ENCODE measurements at places on chromosomes 1 and 21.
A peak's percentile ranks its signal among the peaks of the same experiment; 100 is the strongest.

DNA sequence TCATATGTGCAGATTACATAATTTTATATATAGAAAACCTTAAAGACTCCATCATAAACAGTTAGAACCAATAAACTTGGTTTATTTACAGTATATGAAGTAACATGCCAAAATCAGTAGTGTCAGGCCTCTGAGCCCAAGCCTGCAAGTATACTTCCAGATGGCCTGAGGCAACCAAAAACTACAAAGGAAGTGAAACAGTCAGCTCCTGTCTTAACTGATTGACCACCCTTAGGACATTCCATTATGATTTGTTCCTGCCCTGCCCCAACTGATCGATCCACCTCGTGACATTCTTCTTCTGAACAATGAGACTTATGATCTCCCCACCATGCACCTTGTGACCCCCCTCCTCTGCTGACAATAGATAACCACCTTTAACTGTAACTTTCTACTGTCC, 630.3 kb downstream of the AMY1C start:
- no peak for DNase-seq

DNA sequence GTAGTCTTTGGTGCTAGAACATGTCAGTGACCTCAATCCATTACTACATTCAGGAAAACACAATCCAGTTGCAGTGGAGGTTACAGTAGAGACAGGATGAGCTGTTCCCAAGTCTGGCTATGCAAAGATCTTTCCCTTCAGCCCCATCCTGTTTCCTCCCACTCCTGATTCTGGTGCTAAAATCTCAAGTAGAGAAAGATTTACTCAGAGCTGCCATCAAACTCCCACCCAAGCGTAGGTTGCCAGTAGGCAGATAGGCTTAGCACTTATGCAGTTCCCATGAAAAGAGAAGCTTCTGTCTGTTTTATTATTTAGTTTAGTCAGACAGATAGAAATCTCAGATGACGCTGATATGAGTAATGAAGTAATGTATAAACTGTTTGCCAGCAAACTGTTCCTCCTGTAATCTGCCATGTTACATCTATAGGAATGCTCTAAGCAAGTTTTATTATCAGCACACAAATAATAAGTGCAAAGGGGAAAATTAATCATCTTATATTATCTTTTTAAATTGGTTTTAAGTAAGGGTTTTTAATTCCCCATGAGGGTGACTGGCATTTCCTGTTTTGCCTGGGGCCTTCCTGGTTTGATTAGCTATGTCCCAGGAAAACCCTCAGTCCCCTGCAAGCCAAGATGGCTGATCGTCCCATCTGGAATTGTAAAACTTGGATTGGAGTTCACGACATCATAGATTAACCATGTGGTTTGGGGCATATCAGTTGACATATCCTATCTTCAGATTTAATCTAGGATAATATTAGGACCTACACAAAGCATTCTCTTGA, 188.3 kb upstream of the PALMD start:
- no peak for DNase-seq

- DNase-seq: no peak
Measured at GRCh38 chr1:189659731-189660130, 817.9 kb downstream of the BRINP3 start.

DNA sequence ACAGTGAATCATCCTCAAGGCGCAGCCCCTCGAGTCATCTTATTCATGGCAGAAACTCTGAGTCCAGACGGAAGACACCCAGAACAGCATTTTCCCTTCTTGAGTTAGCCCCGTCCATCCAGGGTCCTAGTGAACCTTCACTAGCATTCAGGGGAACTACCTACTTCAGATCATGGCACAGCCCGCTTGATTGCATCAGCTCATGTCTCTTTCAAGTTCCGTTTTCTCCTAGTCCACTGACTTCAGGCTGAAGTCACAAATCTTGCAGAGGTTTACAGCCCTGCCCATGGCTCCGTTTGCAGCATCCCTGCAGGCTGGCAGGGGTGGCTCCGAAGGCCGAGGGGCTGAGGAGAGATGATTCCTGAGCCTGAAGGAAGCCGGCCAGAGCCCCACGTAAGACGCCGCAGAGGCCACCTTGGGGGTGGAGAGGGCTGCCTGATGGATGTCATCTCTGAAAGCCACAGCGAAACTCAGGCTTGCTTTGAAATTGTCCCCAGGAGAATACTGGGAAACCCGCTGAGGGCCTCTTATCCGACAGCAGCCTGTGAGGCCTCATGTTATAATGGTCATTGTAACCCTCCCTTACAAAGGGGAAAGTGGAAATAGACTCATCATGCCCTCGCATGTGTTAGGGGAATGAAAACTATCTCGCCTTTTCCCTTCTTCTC, 310.2 kb upstream of the AJAP1 start:
- DNase-seq: no peak

DNA sequence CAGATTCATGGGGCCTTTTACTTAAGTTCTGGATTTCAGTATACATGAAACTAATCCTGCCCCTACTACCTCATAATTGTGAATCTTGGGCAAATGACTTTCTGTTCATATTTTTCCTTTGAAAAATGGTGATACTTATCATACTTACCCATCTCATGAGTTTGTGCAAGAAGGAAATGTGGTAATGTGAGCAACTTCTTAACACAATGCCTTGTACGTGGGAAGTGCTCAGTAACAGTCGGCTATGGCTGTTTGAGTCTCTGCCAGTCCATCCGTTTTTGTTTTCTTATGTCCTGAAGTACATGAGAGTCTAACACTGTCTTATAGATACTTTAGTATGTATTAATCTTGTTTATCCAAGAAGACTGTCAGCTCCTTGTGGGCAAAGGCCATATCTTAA, 86.5 kb downstream of the PATJ start:
- no peak for DNase-seq

- DNase-seq: no peak
Measured at GRCh38 chr1:196558411-196558810, 49.8 kb downstream of the KCNT2 start.

DNA sequence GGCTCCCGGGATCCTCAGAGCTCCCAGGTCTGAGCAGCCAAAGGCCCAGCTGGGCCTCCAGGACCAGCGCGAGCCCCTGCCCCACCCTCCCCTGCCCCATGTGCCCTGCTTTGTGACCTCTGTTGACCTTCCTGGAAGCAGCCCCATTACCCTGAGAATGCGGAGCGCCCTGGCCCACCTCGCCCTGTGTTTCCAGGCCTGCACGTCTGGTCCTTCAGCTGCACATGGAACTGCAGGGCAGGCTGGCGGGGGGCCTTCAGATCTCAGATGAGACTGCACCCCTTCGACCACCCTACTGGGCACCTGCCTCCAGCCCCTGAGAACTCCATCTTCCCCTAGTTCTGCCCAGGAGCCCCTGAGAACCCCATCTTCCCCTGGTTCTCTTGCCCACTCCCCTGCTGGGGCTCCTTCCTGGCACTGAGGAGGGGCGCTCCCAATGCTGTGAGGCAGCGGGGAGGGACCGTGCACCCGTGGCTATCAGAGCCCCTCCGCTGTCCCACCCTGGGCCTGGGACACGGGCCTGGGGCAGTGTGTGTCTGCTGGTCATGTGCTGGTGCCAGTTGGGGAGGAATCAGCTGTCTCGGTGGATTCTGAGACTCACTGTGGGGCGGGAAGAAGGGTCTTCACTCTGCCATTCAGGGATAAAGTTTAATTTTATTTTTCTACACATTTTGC, 25.1 kb downstream of the TMEM201 start:
- no peak for DNase-seq

DNA sequence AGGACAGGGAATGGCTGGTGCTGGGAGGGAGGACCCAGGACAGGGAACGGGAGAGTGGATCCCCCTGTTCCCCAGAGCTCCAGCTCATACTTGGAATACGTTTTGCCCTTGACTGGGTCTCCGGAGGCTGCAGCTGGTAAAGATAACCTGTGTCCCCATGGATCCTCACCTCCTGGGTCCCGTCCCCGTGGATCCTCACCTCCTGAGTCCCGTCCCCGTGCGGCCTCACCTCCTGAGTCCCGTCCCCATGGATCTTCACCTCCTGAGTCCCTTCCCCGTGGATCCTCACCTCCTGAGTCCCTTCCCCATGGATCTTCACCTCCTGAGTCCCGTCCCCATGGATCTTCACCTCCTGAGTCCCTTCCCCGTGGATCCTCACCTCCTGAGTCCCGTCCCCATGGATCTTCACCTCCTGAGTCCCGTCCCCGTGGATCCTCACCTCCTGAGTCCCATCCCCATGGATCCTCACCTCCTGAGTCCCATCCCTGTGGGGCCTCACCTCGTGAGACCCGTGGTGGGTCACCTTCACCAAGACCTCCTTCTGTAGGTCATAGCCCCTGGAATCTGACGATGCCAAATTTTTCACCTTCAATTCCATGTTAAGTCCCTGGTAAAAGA, 61.4 kb downstream of the SCCPDH start:
- no peak for DNase-seq

GRCh38 chr1:15966081-15966955, 9.6 kb downstream of the ZBTB17 start:
- DNase-seq: peak; percentile 94

DNA sequence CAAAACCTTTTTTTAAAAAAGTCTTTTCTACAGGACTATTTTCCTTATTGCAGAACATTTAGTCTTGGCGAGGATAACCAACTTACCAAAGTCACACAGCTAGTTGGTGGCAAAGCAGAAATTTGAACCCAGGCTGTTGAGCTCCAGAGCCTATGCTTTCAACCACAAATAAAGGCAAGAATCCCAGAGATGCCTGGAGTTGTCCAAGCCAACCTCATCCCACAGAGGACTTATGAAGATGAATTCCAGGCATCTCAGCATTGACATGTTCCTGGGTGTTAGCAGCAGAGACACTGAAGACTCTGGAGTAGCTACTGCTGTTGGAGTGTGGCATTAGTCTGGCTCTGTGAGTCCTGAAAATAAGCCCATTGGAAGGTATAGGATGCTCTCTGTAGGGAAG, 287.6 kb upstream of the C1orf105 start:
- no peak for DNase-seq

- no peak for DNase-seq
Measured at GRCh38 chr1:154755858-154756730, 114.0 kb downstream of the KCNN3 start.

- DNase-seq: no peak
Measured at GRCh38 chr1:52238887-52239707, 97.2 kb downstream of the ZFYVE9 start.

- DNase-seq: no peak
Measured at GRCh38 chr1:68321084-68321685, 88.9 kb upstream of the WLS start.

DNA sequence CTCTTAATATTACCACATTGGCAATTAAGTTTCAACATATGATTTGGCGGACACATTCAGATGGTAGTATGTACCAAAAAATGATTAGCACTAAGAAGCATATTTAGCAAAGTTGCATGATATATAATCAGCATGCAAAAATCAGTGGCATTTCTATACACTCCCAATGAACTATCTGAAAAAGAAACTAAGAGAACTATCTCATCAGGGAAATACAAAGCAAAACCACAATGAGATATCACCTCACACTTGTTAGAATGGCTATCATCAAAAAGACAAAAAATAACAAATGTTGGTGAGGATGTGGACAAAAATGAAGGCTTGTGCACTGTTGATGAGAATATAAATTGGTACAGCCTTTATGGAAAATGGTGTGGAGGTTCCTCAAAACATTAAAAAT, 31.4 kb upstream of the DENND1B start:
- DNase-seq: no peak

- DNase-seq: no peak
Measured at GRCh38 chr1:169493251-169493650, 7.5 kb upstream of the SLC19A2 start.

DNA sequence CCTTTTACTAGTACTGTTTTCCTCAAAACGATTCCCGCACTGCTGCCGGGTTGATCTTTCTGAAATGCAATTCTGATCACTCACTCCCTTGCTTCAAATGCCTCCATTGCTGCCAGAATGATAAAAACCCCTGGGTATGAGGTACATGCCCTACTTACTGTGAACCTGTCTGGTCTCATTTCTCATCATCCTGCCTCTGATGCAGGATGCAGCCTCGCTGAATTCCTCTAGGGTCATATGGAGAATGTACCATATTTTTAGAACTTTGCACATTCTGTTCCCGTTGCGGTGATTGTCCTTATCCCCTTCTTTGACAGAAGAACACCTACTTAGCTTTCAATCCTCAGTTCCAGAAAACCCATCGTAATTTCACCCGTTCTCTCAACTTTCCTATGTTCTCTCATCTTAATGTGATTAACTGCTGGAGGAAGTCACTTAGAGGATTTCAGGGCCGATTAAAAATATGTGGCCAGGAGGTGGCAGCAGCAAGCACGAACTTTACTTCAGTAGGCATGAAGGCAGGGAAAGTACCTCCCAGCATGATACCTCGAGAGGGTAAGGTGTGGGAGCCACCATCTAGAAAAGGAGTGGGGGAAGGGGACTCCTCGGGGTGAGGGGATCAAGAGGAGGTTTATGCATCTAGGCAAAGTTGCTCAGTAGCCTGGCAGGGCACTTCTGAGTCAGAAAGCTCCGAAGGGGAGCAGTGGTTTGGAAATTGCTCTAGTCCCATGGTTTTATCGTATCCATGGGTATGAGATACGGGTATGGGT, 361.5 kb upstream of the ZP4 start:
- peak; percentile 30 for DNase-seq

GRCh38 chr21:43333298-43334062, 93.5 kb downstream of the SIK1 start:
- DNase-seq: no peak

GRCh38 chr1:30300669-30301068, 422.7 kb downstream of the MATN1 start:
- DNase-seq: no peak

DNA sequence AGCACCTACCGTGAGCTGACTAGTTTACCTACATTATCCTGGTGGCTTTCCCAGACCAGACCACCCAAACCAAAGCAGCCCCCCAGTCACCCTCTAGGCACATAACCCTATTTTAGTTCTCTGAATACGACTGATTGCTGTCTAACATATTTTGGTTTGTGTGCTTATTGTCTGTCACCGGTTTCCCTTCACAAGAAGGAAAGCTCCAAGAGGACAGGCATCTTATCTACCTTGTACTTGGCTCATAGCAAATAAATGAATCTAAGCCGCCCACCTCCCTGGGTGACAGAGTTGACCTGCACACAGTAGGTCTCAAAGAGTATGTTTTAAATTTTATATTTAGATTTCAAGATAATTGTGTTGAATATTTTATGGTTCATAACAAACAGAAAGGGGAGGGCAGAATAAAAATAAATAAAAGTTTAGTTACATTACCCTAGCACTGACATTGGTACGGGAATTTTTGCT, 904 bp upstream of the PRDX6 start:
- DNase-seq: no peak

- no peak for DNase-seq
Measured at GRCh38 chr21:38489271-38489652, 9.0 kb downstream of the ERG start.

GRCh38 chr1:54582566-54583306, 34.7 kb downstream of the ACOT11 start:
- DNase-seq: no peak

GRCh38 chr21:19695796-19696195, 1292.2 kb upstream of the TMPRSS15 start:
- no peak for DNase-seq

DNA sequence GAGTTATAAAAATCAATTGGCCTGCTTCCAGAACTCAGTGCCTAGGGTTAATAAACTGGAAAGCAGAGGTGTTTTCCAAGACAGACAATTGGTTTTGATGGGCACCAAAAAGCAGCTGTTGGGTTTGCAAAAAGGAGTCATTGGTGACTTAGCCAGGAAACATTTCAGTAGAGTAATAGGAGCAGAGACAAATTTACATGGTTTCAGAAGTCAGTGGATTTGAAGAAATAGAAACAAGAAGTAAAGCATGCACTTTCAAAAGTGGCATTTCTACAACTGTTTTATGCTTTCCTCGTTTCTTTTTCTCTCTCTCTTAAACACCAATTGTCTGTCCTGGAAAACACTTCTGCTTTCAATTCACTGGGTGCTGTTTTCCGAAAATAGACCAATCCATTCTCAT, 87.8 kb downstream of the GLUL start:
- DNase-seq: no peak

Measured in activated CD4-positive, alpha-beta T cell treated with anti-CD3 and anti-CD28 coated beads, Interleukin-2, Interleukin-4, amounts not matched to agents 100 ng/mL and 50 ng/mL, durations not matched to agents 16 hours and 8 hours (primary cell).